ENCODE measurements at places on chromosomes 16 and 17.

GRCh38 chr17:35315971-35316370, 57.5 kb downstream of the SLFN11 start:
- no peak overlapping the region for H3K4me3 ChIP-seq
- DNase-seq, result no peak
- H3K27ac ChIP-seq, result no peak overlapping the region
- no peaks in the 10 kb centered on the region for H3K36me3 ChIP-seq

DNA sequence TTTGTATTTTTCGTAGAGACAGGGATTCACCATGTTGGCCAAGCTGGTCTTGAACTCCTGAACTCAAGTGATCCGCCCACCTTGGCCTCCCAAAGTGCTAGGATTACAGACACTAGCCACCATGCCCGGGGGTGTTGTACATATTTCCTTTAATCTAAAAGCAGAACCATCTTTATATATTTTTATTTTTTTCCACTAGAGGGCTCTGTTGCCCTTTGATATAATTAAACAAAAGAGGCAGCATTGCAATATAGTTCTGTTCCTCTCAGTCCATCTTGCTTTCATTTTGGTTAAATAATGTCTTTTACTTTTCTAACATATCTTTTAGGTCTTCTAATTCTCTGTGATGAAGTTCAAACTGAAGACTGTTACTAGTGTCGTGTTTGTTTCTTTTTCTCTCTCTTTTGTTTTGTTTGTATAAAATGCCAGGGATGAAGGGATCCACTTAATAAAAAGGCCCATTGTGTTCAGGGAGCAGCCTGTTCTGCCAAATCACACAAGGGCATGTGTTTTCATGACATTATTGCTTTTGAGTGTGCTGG, 23.4 kb downstream of the WWOX start:
- H3K4me1 ChIP-seq, result peaks cover 24% of the 10 kb centered on the region
- H3K36me3 ChIP-seq, result no peaks in the 10 kb centered on the region
- H3K27me3 ChIP-seq, result no peaks in the 10 kb centered on the region
- H3K4me3 ChIP-seq, result peak overlapping the region; percentile 54
- DNase-seq, result no peak
- H3K27ac ChIP-seq, result peak overlapping the region; percentile 49

DNA sequence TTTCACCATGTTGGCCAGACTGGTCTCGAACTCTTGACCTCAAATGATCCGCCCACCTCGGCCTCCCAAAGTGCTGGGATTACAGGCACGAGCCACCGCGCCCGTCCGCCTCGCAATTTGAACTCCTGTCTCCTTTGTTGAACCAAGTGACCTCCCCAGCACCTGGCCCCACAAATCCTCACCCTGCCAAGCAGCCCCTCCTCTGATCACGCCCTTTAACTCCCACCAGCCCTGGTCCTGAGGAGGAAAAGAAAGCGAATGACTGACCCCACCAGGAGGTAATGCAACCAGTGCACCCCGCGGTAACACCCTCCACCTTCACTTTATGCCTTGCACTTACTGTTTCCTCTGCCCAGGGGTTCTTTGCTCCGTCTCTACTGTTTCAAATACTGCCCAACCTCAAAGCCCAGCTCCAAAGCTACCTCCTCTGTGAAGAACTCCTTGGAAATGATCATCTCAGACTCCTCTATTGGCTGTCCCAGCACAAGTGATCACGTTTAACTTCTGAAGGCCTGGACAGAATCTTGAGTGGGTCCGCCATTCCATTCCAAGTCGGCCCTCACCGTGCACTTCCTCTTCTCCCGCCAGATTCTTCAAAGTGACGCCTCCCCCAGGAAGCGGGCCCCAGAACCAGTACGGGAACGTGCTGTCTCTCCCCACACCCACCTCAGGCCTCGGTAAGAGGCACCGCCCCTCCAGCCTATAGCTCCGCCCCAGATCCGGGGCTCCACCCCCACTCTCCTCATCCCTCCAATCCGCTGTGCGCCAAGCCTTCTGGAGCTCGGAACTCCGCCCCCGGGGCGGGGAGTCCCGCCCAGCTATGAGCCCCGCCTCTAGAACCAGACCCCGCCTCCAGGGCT, 4.4 kb downstream of the CD19 start:
- no peaks in the 10 kb centered on the region for H3K4me1 ChIP-seq
- no peaks in the 10 kb centered on the region for H3K27me3 ChIP-seq
- H3K4me3 ChIP-seq, result peak overlapping the region; percentile 48
- no peaks in the 10 kb centered on the region for H3K36me3 ChIP-seq
- DNase-seq, result peak; percentile 40

DNA sequence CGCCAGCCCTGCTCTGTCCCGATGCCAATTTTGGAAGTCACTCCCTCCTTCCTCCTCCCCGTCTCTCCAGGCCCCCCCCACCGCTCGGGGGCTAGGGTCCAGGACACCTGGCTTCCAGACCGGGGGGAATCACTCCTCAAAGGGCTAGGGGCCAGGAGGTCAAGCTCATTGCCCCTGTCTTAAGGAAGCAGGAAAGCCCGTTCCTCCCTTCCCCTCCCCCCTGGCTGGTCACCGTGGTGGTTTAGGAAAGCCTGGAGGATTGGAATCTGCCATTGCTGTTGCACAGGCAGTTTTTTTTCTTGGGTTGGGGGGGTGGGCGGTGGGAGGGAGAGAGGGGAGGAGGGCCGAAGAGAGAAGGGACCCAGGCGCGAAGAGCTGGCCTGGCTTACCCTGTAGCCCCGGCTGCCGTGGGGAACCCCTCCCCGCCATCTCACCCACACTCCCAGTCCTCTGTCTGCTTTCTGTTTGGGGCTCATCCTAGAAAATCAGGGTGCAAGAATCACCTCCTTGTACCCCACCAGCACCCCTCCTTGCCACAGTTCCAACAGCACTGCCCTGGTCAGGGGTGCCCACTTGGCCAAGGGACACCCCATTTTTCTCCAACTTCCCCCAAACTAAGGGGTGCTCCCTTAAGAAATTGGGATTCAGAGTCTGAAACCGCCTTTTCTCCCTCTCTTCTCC, 2.9 kb upstream of the BCL6B start:
- H3K4me3 ChIP-seq, result peak overlapping the region; percentile 90
- H3K4me1 ChIP-seq, result peaks cover 62% of the 10 kb centered on the region
- no peaks in the 10 kb centered on the region for H3K36me3 ChIP-seq
- DNase-seq, result no peak
- peaks cover 12% of the 10 kb centered on the region for H3K27me3 ChIP-seq

GRCh38 chr16:53695070-53695469, 8.6 kb downstream of the RPGRIP1L start:
- no peak overlapping the region for H3K27ac ChIP-seq
- H3K4me1 ChIP-seq, result no peaks in the 10 kb centered on the region
- H3K36me3 ChIP-seq, result no peaks in the 10 kb centered on the region
- H3K27me3 ChIP-seq, result no peaks in the 10 kb centered on the region
- H3K4me3 ChIP-seq, result no peak overlapping the region

DNA sequence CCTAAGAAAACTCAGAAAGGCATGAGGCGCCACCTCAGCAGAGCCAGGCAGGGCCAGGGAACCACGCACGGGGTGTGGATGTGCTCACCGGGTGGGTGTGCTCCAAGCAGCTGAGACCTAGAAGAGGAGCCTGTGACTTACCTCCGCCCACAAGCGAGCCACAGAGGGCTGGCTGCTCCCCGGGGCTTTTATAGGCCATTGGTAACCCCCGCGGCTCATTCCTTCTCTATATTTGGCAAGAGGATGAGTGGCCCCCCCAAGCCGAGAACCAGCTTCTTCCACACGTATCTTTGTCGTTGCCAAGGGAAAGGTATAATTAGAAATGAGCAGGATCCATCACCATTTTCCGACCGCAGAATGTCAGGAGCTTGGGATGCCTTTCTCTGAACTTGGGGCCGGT, at the start of gene MYH3:
MYH3 (minus strand) TSS at position 162 of the 400 bp plus-strand sequence. CDS start 2,245 bp downstream, outside the sequence.
- DNase-seq, result no peak
- H3K27me3 ChIP-seq, result no peaks in the 10 kb centered on the region
- H3K36me3 ChIP-seq, result peaks cover 8% of the 10 kb centered on the region
- no peak within 1 kb of the TSS for H3K4me3 ChIP-seq
- no peaks in the 10 kb centered on the region for H3K4me1 ChIP-seq

- no peaks in the 10 kb centered on the region for H3K4me1 ChIP-seq
- no peaks in the 10 kb centered on the region for H3K36me3 ChIP-seq
- H3K27ac ChIP-seq, result no peak overlapping the region
- no peak for DNase-seq
- no peaks in the 10 kb centered on the region for H3K27me3 ChIP-seq
Observed at GRCh38 chr17:38547444-38547843, 58.3 kb downstream of the SRCIN1 start.

DNA sequence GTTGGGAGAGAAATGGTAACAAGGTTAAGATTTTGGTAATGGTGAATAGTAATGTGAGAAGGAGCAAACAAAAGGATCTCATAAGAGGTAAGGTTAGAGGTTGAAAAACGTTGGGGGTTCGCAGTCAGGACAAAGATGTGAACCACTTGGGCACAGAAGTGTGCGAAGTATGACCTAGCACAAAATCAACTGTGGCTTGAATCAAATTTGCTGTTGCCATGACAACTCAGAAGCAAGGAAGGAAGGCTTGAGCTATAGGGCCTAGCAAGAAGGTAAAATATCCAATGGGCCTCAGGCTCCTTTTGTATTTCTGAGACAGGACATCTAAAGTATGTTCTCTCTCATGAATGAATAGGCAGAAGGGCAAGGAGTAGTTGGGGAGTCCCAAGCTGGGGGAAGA, 24.5 kb upstream of the TEKT1 start:
- H3K27me3 ChIP-seq, result no peaks in the 10 kb centered on the region
- H3K27ac ChIP-seq, result no peak overlapping the region
- no peak overlapping the region for H3K4me3 ChIP-seq
- H3K4me1 ChIP-seq, result no peaks in the 10 kb centered on the region
- DNase-seq, result no peak

DNA sequence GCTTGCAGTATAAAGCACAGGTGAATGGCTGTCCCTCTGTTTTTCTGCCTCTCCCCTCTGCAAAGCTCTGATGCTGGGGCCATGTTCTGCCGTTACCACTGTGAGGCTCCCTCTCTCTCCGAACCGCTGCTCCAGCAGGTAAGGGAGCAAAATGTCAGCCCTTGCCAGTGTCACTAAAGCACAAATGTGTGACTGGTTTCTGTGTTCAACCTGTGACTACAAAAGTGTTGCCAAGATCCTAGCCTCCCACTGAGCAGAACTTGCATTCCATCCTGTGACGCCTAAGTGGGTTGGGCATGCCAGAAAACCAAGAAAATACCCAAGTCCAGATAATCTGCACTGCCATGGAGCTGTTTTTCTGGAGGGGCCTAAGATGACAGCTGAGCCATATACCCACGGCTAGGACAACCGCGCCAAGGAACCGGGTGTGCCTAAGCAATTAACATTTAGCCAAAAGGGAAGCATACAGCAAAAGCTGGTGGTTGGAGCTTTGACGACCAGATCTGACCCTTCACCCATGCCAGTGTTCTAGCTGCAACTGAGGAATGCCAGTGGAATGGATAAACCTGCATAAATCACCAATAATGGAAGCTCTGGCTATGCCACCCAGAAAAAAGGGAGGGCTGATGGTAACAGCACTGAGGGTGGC, 35.0 kb downstream of the PSME3IP1 start:
- no peak overlapping the region for H3K4me3 ChIP-seq
- DNase-seq, result no peak
- H3K27ac ChIP-seq, result no peak overlapping the region
- H3K4me1 ChIP-seq, result no peaks in the 10 kb centered on the region

GRCh38 chr17:43949781-43950180, 4.0 kb downstream of the PYY start:
- DNase-seq, result no peak
- peaks cover 6% of the 10 kb centered on the region for H3K4me1 ChIP-seq
- no peaks in the 10 kb centered on the region for H3K36me3 ChIP-seq
- peaks cover 15% of the 10 kb centered on the region for H3K27me3 ChIP-seq
- H3K27ac ChIP-seq, result no peak overlapping the region

All from thoracic aorta (tissue), 2 donors.